AG10803 (cell line): ENCODE measurements at places on chromosomes 12 and 14.
A peak's percentile ranks its signal among the peaks of the same experiment; 100 is the strongest.

DNA sequence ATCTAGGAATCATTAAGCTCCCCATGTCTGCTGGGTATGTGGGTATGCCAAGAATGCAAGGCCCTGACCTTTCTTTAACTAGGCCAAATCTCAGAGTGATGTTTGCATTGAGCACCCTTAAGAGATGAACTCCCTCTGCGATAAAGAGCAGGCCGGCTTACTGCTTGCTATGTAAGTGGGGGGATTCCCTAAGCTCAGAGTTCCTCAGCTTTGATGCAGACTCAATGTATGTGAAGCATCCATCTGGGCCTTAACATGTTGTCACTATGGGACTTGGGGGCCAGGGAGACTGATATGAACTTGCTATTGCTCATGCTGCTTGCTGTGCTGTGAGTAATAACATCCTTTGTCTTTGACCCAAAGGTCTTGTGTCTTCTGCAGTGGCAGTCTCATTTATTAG lies 149.7 kb downstream of the C12orf75 start:
- DNase-seq, result peak; percentile 23

- DNase-seq, result peak; percentile 32
Measured at GRCh38 chr14:29630566-29631160, 297.0 kb downstream of the PRKD1 start.

DNA sequence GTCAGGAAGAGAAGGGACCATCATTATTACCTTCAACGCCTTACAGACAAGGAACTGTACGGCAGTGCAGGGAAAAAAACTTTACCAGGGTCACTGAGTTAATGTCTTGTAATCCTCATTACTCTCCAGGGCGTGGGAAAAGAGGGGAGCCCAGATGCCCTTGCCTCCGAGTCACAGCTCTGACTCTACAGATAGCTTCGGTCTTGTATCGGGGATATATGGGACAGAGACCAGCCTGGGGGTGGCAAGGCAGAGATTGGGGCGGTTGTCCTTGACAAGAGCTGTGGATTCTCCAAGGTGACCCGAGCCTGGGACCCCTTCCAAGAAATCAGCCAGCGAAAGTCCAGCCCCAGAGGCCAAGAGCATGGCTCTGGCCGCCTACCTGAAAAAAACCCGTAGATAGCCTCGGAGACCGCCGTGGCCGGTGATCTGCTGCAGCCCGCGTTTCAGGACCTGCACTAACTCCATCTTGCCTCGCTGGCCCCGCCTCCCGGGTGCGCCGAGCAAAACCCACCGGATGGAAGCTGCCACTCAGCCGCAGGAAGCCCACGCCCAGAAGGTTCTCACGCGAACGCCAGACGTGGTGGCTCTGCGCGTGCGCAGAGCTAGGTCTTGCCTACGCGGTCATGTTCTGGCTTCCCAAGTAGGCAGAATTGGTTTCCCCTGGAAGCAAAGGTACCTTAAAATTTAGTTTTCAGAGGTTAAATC lies at the start of gene NDUFA12:
NDUFA12 (minus strand) TSS at position 485 of the 708 bp plus-strand sequence; CDS start at position 468, 17 bp downstream.
- peak; percentile 95 for DNase-seq

DNA sequence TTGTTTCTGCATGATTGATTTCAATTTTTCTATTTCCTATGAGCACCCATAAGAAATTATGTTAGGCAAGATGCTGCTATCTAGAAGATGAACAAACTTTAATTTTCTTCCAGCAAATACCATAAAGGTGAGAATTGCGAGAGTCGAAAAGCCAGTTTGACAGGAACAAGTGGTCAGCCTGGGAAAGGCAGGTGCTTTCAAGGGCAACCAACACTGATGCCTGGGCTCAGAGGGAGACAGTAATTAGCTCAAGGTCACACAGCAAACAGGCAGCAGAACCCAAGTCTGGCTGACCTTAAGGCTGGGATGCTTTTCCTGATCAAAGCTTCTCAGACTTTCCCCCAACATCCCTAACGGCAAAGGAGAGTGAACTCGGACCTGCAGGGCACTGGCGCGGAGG lies 6.8 kb upstream of the OTUB2 start:
- DNase-seq, result no peak

DNA sequence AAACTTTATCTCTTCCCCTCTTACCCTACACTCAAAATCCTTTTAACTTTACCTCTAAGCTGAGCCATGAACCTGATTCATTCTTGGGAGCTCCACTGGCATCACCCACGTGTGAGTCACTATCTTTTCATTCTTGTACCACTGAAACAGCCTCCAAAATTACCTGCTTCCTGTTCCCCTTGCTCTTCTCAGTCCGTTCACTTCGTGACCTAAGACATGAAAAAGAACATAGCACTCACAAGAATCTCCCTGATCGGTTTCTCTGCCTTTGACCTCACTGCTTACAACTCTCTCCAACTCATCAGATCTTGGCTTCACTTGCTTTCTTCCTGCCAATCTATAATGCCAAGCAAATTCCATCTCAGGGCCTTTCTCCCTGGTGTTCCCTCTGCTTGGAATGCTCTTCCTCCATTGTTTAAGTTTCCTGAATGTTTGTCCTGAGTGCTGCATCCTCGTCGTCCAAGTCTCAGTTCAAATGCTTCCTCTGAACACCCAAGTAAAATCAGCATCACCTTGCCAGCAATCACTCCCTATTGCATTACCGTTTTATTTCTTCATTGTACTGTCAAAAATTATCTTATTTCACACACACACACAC lies 9.2 kb downstream of the GLIPR1 start:
- peak; percentile 40 for DNase-seq

- no peak for DNase-seq
Measured at GRCh38 chr12:26721800-26722199, 111.2 kb downstream of the ITPR2 start.

- DNase-seq, result no peak
Measured at GRCh38 chr12:30756074-30756473, 1.3 kb upstream of the CAPRIN2 start.

- DNase-seq, result no peak
Measured at GRCh38 chr12:110849221-110849620, 2.4 kb downstream of the CCDC63 start.

DNA sequence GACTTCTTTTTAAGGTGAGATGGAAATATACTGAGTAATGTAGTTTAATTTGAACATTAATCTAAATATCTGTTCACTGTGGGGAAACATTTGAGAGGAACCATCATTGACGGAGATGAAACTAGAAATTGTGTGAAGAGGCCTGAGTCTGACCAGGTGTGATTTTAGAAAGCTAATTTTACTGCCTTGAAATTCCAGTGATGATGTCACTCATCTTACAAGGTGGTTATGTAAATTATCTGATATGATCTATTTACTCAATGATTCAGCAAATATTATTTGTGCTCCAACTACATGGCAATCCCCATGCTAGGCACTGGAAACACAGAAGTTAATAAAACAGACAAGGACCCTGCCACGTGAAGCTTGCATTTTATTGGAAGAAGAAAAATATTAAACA lies 435.7 kb upstream of the DCN start:
- no peak for DNase-seq

GRCh38 chr12:127984386-127985055 lies 282.4 kb upstream of the TMEM132C start:
- peak; percentile 59 for DNase-seq

DNA sequence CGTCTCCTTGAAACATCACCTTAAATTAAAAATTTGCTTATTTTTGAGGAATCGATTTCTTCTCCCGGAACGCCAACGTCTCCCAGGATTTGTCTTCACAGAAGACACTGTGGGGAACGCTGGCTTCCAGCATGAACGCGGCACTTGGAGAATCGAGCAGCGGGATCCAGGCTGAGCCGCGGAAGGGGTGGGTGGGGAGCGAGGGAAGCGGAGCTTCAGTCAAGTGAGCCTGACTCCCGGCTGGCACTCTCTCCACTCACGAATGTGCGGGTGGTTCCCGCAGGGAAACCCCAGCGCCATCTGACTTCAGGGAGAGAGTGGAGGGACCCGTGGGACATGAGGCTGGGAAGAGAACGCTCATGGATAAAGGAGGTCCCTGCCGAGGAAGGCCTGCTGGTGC lies 506.0 kb upstream of the TMEM132C start:
- no peak for DNase-seq

DNA sequence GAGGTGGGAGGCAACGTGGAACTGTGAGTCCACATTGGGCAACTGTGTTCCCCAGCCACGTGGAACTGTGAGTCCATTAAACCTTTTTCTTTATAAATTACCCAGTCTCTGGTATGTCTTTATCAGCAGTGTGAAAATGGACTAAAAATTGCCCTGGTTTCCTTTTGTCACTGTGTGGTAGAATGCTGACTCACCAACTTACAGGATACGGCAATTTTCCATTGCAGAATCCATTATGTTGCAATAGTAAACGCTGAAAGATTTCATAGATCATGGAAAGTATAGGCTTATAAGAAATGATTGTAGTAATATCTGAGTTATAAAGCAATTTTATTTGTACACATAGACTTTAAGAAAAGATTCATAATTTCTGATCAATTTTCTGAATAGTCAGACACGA lies 93.0 kb downstream of the GTF2A1 start:
- peak; percentile 4 for DNase-seq

DNA sequence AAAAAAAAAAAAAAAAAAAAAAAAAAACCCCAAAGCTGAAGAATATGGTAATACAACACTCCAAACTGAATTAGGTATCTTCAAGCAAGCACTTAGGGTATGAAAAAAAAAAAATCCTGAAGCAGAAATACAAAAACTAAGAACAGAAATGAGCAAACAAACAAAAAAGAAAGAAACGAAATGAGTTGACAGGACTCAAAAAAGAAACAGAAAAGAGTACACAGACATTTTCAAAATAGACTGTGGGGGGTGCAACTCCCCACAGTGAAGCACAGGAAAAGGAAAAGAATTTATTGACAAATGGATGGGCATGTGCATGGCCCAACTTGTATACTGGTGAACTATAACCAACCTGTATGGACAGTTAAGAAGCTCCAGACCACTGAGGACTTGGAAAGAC lies 24.6 kb downstream of the RPS6KA5 start:
- DNase-seq, result no peak

DNA sequence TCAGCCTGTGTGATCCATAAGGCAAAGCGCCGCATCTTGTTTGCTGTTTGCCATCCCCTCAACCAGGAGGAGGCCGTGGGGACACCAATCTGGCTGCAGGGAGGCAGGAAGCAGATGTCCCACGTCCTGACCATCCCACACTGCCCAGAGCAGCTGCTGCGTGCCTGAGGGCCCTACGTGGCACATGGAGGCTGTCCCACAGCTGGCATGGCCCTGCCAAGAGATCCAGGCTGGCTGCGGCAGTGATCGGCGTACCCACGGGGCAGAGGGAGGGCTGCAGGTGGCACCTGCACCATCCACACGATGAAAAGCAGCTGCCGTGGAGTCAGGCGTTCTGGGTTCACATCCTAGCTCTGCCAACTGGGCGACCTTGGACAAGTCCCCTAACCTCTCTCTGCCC lies 42.0 kb downstream of the NCOR2 start:
- peak; percentile 74 for DNase-seq

DNA sequence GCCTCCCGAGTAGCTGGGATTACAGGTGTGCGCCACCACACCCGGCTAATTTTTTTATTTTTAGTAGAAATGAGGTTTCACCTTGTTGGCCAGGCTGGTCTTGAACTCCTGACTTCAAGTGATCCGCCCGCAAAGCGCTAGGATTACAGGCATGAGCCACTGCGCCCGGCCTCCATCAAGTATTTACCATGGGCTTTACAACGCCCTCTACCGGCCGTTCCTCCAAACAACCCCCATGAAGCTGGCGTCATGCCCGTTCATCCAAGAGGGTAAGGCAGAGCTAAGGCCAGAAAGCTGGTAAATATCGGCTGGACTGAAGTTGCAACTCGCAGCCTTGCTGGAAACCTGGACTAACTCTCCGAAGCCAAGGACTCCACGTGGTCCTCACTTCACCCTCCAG lies 41.6 kb downstream of the RNF34 start:
- DNase-seq, result no peak

- no peak for DNase-seq
Measured at GRCh38 chr12:89176676-89177075, 175.6 kb downstream of the DUSP6 start.

DNA sequence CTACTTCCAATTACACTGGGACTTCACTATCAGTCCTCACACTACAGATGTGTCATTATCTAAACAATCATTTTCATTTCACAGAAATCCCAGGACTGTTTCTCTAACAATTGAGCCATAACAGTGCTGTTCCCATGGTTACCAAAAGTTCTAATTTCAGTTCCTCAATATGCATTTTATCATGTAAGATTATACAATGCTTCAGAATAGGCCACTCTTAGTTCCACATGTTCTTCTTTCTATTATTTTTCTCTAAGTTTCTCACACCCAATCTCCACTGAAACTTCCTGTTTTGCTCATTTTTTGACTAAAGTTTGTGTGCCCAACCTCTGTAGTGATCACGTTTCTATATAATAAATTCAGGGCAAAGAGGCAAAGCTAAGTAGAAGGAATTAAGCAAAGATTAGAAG lies 185.8 kb downstream of the DUSP6 start:
- peak; percentile 47 for DNase-seq

DNA sequence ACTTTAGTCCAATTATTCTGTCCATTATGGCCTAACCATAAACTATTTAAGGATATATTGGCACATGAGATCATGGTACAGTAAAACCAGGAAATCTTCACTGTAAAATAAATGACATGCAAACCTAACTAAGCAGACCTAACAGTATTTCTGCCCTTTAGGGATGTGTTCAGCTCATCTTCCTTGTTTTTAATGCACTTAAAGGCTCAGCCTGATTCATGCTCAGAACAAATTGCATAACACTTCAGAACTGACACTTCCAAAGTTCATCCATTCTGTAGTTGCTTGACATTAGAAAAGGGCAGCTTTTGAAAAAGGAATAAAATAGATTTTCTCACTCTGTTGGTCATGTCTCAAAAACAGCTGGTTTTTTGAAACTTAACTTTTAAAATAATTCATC lies 708.5 kb downstream of the C12orf50 start:
- DNase-seq, result no peak

DNA sequence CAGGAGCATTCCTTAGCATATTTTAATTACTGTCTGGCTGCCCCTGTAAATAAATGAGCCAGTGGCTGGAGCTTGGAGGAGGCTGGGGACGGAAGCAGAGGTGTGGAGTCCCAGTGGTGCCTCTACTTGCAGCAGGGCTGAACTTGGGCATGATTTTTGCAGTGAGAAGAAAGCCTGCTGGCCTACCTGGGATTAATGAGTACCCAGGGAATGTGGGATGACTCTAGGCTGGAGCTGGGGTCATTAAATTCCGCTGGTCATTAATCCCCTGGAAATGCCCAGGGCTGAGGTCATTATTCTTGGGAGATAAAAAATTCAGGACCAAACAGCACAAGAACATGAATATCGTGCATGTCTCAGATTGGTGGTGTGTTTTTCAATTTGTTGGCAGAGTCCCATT lies 753.3 kb downstream of the VRK1 start:
- no peak for DNase-seq

DNA sequence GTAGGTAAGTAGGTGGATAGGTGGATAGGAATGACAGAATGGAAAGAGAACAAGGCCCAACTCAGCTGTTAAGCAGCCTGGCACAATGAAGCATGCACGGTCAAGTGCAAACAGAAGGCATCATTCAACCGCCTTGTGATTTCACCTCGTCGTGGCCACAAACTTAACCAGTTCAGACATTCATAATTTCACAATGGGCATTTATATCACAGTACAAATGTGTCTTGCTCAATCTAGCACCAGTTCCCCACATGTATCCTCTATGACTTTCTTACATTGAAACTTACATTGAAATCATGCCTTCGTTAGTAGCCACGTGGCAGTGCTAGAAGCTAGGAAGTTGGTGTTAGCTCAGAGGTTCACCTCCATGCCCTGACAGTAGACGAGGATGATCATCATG lies 207.5 kb downstream of the ETV6 start:
- no peak for DNase-seq

GRCh38 chr14:67728258-67728657 lies 26.6 kb downstream of the RDH12 start:
- DNase-seq, result no peak
